ENCODE measurements at places on chromosomes 5 and 9.

DNA sequence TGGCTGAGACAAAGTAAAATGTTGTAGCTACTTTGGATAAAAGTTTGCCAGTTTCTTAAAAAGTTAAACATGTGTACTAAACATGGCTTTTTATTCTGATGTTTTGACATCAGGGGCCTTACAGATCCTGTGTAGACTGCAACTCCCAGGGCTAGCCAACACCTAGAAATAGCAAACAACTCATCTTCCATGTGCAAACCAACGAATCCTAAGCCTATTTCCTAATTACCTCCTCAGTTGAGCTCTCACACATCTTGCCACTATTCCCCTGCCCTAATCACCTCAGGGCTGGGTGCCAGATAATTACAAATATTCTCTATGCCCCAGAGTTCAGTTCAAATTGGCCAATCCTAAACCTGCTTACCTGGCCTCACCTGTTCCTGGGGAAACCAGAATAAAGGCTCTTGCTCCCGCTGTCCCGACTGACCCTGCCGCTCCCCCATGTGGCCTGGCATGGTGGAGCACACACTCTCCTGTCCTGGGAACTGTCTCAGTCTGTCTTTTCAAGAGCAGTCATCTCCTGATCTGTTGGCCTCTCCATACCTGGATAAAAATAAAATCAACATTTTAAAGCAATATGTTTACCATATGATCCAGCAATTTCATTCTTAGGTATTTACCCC is 37.1 kb upstream of the FAM169A start:
- DNase-seq = no peak

GRCh38 chr5:134249469-134250379 is 23.9 kb upstream of the PPP2CA start:
- no peak for DNase-seq

DNA sequence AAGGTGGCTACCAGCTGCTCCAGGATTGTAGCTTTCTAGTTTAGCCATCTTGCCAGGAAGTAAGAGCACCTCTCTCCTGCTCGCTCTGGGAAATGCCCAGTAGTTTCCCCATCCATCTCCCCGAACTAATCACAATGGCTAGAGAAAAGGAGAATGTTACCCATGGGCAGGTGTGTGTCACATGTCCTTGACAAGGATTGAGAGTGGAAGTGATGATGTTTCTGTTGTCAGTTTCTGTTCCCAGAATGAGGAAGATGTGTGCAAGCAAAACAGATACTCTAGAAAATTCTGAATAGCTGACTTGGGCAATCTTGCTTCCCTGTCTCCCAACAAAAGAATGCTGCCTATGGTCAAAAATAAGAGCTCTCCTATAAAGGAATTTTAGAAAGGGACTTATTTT is 429.5 kb downstream of the EBF1 start:
- DNase-seq = no peak

- DNase-seq = no peak
Observed at GRCh38 chr5:6418679-6419276, 29.9 kb upstream of the UBE2QL1 start.

DNA sequence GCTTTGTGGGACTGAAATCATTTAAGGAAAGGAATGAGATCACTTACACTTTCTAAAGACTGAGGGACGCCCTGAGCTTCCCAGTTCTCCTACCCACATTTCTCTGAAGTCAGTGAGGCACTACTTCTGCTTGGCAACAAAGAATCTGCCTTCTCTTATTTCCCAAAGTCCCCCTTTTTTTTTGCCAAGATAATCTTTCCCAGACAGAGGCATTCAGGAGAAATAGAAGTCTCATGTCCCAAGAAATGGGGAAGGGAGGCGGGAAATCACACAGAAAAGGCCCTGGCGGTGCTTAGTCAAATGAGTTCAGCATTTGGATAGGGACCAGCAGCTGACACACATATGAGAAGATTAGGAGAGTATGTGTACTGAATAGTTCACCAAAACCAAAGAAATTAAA is 159.7 kb downstream of the MUSK start:
- no peak for DNase-seq

DNA sequence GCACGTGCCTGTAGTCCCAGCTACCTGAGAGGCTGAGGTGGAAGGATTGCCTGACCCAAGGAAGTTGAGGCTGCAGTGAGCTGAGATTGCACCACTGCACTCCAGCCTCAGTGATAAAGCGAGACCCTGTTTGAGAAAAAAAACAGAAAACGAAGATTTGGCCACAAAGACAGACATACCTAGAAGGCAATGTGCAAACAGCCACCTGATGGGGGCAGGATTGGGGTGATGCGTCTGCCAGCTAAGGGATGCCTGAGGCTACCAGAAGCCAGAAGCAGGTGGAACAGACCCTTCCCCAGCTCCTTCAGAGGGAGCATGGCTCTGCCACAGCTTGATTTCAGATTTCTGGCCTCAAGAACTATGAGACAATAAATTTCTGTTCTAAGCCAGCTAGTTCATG is 2.9 kb downstream of the HIGD2A start:
- no peak for DNase-seq

- DNase-seq = no peak
Observed at GRCh38 chr9:130918101-130918825, 20.8 kb downstream of the FIBCD1 start.

GRCh38 chr5:133683646-133684596 is 71.6 kb upstream of the FSTL4 start:
- no peak for DNase-seq

DNA sequence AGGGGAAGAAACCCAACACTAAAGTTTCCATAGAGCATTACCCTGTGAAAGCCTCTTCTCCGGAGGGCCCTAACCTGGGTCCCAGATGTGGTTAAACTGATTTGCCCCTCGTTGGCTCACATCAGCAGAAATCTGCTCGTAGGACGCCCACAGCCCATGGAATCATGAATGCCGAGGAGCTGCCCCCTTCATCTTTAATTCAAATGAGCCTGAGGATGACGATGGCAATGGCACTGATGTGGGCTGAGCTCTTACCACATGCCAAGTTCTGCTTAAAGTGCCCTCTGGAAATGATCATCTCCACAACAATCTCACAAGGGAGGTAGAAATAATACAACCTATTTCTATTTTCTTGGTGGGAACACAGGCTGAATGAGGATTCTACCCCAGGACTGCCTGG is 183.3 kb downstream of the FSTL4 start:
- no peak for DNase-seq

DNA sequence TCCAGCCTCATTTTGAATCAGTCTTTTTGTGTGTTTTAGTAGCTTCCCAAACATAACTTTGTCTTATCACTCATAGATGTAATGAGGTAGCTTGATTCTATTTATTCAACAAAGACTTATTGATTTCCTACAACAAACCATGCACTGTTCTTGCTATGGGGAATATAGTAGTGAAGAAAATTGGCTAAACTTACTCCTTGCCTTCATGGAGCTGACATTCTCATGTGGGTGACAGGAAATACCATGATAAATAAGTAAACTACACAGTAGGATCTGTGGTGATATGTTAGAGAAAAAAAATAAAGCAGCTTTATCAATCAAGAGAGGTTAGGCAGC is 255.7 kb upstream of the TNC start:
- DNase-seq = no peak

- no peak for DNase-seq
Observed at GRCh38 chr5:33509036-33509435, 68.3 kb downstream of the TARS1 start.

- DNase-seq = no peak
Observed at GRCh38 chr9:1369297-1369696, 319.1 kb downstream of the DMRT2 start.

Measured in central memory CD8-positive, alpha-beta T cell (primary cell).